HS-27A (cell line): ENCODE measurements at places on chromosomes 3 and 15.

DNA sequence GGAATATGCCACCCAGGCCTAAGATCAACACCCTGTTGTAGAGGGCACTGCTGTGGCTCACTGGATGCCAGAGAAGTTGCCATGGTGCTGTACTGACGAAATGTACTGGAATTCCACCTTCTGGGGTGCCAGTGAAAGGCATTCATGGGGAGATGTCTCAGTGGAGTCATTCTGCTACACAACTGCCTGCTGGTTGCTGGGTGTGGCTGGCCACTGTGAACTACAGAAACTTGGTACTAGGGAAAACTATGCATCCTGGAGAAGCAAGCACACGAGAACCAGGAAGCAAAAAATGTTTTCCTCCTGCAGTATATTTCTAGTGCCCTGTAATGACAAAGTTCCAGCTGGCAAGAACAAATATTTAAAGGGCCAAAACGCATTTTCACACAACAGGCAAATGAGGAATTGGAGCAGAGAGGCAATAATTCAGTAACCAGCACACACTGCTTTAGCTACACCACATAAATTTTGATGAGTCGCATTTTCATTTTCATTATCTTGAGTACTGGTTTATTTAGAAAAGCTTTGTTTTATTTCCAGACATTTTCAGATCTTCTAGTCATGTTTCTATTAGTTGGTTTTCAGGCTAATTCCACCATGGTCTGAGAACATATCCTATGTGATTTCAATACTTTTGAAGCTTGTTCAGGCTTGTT is 18.3 kb upstream of the RFX7 start:
- DNase-seq, result no peak

DNA sequence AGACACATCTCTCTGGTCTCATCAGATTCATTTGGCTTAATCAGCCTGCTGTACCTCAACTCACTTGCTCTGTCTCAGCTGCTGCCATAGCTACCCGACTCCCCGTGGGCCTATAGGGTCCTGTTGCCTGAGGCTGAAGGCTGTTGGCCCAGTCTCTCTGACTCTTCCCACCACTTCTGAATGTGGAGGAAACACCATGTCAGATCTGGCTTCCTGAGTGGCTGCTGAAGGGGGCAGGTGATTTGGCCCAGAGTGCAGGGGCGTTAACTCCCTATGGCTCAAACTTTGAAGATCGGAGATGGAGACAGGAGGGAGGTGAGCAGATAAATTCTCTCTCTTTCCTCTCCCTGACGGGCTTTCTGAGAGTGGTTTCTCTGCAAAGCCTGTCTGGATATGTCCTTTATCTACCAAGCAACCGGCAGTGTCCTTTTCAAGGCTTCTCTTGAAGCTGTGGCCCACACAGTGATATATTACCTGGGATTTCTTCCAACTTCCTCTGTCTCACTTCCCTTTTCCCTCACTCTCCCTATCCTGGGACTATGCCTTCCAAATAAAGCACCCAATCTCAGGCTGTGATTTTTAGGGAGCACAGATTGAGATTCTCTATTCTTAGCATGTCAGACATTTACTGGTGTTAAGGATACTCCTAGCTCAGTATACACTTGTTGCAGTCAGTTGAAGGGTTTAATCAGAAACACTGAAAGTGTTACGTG is 334.9 kb upstream of the TBC1D5 start:
- no peak for DNase-seq

GRCh38 chr3:142445816-142446254 is 2.0 kb downstream of the XRN1 start:
- no peak for DNase-seq

- DNase-seq, result no peak
Observed at GRCh38 chr15:43220991-43221403, at the start of gene EPB42. Gene EPB42, minus strand, starts transcription at chr15:43221018. Its CDS starts 193 bp downstream, at chr15:43220825.

DNA sequence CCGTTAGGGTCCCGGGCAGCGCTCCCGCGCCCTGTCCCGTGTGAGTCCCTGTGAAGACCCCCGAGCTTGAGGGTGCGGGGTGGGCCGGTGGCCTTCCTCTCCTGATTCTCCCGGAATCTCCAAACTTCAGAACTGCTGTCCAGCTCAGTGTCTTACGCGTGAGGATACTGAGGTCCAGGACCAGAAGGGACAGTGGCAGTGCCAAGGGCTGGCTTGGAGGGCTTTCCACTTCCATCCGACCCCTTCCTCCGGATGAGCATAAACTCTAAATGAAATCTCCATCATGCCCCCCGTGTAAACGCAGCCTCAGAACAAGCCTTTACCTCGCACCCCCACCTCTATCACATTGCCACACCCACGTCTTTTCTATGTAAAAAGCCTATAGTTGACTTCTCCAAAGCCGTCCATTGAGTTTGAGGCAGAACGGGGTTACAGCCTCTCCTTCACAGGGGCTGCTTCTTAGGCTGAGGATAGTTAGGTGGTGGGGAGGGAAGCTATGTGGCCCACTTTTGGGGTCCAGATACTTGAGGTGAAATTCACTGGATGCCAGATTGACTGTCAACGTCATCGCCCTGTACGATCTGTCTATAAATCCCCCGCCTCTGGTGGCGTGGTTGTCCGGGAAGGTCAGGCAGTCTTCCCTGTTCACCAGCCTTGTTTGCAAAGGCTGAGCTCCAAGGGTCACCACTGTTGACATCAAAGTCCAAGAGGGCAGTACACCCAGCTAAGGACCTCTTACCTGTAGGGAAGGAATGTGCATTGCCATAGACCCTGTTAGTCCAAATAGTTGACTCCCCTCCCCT is 1.1 kb downstream of the EDEM1 start:
- no peak for DNase-seq

GRCh38 chr3:101038880-101039279 is 45.7 kb upstream of the ABI3BP start:
- no peak for DNase-seq

GRCh38 chr3:183579967-183580900 is 24.7 kb upstream of the KLHL6 start:
- no peak for DNase-seq

- DNase-seq, result no peak
Observed at GRCh38 chr3:149462051-149462450, 12.4 kb upstream of the TM4SF4 start.

DNA sequence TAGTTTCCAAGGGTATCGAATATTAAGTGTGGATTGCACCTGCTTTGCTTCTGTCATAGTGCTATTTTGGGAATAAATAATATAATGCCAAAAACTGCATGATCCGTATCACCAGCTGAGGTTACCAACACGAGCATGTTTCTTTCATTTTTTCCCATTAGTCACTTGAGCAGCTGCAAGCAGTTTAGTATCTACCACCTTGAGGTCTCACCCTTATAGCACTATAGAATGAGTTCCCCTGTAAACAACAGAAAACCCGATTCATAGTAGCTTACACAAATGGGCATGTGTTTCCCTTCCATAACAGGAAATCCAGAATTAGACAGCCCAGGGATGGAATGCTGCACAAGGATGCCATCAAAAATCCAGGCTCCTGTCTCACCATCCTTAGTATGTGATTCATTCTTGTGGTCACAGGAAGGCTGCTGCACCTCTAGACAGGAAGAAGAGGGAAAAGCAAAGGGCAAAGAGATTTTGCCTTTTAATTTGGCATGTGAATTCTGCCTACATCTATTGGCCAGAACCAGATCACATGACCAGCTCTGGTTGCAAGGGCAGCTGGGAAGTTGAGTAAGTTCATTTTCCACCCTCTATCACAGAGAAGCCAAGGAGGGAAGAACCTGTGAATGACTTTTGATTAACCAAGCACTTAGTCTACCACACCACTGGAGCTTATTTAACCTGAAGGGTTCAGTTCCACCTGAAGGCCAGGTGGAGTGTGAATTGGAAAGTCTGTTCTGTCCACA is 91.3 kb upstream of the SLC25A36 start:
- DNase-seq, result no peak

DNA sequence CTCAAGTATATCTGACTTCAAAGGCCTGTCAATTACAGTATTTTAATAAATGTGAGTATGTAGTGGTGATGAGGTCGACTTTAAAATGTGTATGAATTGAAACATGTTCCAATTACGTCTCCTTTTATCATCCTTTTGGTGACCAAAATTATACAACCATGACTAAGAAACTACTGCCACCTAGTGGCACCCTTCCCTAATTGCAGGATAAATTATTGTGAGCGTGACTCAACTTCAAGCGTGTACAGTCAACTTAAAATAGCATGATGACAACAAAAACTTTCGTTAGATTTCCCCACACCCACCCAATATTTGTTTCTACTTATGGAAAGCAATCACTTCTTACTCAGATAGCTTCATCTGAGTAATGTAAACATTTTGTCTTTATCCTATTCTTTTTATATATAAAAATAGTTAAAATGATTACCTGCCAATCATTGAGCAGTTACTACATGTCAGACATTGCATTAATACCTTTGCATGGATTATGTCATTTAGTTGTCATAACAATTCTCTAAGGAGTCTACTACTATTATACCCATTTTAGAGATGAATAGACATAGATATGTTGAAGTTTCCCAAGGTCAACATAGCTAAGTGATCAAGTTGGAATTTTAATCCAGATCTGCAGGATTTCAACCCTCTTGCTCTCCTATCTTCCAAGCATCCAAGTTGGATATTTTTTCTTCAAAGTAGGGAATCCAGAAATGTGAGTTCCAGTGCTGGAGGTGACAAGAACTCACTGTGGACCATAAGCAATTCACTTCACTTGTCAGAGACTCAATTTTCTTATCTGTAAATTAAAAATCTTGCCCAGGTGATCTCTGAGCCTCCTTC is 106.0 kb downstream of the MEX3B start:
- peak; percentile 81 for DNase-seq

GRCh38 chr15:80587816-80588456 is 107.2 kb upstream of the ABHD17C start:
- peak; percentile 42 for DNase-seq

DNA sequence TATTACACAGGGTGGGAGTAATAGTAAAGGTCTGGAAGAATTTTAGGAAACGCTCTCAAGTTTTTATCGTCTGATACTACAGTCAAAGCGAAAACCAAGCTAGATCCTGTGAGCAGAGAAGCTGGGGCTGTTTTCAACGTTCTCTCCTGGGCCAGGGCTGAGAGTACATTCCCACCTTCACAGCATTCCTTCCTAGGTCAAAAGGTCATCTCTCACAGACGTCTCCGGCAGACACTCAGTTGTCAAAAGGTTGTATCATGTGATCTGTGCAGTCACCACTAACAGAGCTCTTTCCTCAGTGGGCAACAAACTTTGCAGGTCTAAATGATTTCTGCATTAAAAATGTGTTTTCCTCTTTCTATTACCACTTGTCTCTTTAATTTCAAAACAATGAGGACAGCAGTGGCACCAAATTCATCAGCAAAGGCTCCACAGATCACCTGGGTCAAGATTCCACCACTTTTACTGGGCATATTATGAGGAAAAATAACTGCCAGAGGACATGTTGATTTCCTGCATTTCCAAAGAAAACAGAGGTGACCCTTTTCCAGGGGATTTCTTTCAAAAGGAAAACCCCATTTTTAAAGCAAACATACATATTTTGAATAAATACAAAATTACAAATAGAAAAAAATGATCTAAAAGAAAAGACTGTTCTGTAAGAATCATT is 41.9 kb downstream of the MEIS2 start:
- DNase-seq, result no peak

- no peak for DNase-seq
Observed at GRCh38 chr3:174219738-174220137, 639.4 kb upstream of the NAALADL2 start.

- DNase-seq, result no peak
Observed at GRCh38 chr15:91384189-91384730, 284.2 kb downstream of the SV2B start.

GRCh38 chr3:47847260-47847659 is 44.3 kb downstream of the DHX30 start:
- no peak for DNase-seq

DNA sequence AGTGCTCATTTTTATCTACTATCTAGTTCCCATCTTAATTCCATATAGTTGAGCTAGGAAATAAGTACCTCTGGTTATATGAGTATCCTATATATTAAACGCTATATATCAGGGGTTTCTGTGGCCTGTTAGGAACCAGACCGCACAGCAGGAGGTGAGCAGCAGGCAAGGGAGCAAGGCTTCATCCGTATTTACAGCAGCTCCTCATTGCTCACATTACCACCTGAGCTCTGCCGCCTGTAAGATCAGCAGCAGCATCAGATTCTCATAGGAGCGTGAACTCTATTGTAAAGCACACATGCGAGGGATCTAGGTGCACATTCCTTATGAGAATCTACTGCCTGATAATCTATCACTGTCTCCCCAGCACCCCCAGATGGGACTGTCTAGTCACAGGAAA is 23.0 kb downstream of the GSK3B start:
- no peak for DNase-seq

DNA sequence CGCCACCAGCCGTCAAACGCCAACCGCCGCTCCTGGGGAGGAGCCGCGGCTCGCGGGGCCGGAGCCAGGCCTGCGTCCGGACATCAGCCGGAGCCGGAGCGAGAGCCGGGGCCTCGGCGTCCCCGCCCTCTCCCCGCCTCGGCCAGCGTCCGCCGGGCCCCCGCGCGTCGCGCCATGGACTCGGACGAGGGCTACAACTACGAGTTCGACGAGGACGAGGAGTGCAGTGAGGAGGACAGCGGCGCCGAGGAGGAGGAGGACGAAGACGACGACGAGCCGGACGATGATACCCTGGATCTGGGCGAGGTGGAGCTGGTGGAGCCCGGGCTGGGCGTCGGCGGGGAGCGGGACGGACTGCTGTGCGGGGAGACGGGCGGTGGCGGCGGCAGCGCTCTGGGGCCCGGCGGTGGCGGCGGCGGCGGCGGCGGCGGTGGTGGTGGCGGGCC is 359 bp downstream of the ARIH1 start:
- peak; percentile 47 for DNase-seq
